ENCODE measurements at places on chromosomes 6 and 20. TPM values are rescaled to one million over a fixed set of nuclear protein-coding genes. Genes with fewer than 3 reads are reported as not detected.

DNA sequence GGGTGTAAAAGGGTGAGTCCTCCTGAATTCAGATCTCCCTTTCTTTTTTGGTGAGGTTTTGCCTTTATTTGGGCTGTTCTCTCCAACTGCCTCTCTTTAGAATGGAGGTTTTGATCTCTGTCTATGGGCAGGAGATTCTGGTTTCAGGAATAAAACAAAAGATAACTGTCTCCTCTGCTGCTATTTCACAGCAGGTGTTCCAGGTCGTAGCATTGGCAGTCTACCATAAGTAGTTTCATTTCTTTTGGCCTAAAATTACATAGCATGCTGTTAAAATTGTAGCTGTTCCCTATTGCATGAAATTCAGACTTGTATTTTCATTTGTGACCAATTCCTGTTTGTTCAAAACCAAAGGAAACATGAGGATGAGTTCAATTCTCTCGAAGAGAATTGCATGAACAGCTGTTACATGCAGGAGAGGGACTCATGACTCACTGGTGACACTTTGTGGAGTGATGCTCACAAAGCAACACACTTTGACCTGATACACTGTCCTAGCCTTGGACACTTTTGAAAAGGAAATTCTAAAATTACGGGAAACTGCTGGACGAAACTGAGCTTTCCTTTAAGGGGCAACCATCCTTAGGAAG lies 76.8 kb upstream of the SIRPG start:
- DNase-seq, result no peak

GRCh38 chr20:43293068-43293786 lies 103.5 kb upstream of the PTPRT start:
- no peak for DNase-seq

DNA sequence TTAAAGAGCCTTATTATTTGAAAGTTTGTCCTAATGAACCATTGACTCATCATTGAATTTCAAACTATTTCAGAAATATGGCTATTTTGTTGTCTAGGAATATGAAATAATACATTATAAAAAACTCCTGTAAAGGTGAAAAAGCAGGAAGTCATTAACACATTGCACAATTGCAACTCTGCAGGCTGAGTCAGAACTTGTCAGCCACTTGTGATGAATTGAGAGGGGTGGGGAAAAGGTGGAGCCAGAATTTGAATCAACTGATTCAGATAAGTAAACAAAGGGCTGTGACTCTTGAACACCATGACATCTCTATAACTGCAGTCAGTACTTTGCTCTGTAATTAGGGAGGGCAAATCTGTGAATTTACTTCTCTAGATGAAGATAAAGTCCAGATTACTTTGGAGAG lies 6.0 kb downstream of the C6orf141 start:
- no peak for DNase-seq

GRCh38 chr6:3324262-3324942 lies 65.7 kb downstream of the PSMG4 start:
- DNase-seq, result no peak

DNA sequence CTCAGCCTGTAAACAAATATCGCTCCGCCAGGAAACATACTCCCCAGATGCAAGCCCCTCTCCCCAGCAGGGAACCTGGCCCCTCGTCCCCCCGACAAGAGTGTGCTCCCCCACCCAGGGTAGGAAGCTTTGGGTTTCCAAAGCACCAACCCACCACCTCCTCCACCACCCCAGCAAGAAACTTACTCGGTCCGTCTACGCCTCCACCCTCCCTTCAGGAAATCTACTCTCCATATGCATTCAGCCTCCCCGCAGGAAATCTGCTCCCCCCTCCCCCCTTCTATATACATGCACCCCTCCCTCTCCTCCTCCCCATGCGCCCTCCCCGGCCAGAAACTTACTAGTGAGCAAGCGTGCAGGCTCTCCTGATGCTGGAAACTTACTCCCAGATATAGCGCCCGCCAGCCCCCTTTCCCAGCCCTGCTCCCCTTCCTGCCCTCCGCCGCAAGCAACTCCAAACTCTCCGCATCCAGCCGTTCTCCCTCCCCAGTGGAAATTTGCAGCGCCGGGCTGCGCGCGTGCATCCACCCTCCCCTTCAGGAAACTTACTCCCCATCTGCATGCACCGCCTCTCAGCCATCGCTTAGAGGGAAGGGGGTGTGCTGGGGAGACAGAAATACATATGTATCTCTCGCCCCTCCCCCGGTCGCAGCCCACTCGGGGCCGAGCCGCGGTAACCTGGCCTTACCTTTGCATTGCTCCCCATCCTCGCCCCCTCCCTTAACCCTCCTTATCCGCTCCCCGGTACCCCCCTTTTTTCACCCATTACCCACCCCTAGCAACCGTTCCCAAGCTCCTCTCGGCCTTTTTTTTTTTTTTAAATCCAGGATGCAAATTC lies at the start of gene TRERF1:
TRERF1 (minus strand) TSS at position 594 of the 838 bp plus-strand sequence. CDS start 182,336 bp downstream, outside the sequence.
- DNase-seq, result peak; percentile 86

RGS17 gene
- total RNA-seq, result 0.25 TPM

C6orf15 gene
- not detected for total RNA-seq

HLA-DRB5 gene
- 4.7 TPM for total RNA-seq

SSTR4 gene
- total RNA-seq, result not detected
